Mammary epithelial cell (primary cell): ENCODE measurements at places on chromosomes 4 and X. TPM values are rescaled to one million over a fixed set of nuclear protein-coding genes. Genes with fewer than 3 reads are reported as not detected.

Gene NKX3-2
- 0.17 TPM for total RNA-seq

Gene PPP1R2C
- total RNA-seq = not detected

Gene TRIML2
- 0.17 TPM for total RNA-seq

Gene PDGFC
- total RNA-seq = 32.2 and 48.9 TPM in 2 replicates

Gene PLK4
- 2.8 TPM for total RNA-seq

Gene RIPPLY1
- not detected for total RNA-seq

Gene KCNE5
- 0.40 and 0.59 TPM in 2 replicates for total RNA-seq

Gene MAML3
- 2.8 TPM for total RNA-seq

Gene ZNF280C
- 5.1 and 5.4 TPM in 2 replicates for total RNA-seq

Gene TMEM165
- 92.2 and 101 TPM in 2 replicates for total RNA-seq

Gene SOX3
- total RNA-seq = not detected

Gene ENPP6
- total RNA-seq = not detected in 2 replicates

Gene SRPX
- total RNA-seq = 66.3 TPM

Gene MAGEB18
- not detected in 2 replicates for total RNA-seq

Gene WFS1
- total RNA-seq = 17.8 and 36.5 TPM in 2 replicates

Gene TMEM128
- total RNA-seq = 28.8 TPM

Gene TEX13D
- not detected in 2 replicates for total RNA-seq

Gene ZBED1
- 10.0 and 11.9 TPM in 2 replicates for total RNA-seq

Gene PDE5A
- total RNA-seq = 17.3 TPM

Gene ETDA
- not detected for total RNA-seq

Gene ALB
- total RNA-seq = not detected

Gene SPANXN4
- not detected in 2 replicates for total RNA-seq

Gene TIGD4
- total RNA-seq = 0.50 TPM

Gene BEX5
- not detected for total RNA-seq

Gene NXF2B
- total RNA-seq = not detected in 2 replicates

Gene TEC
- 0.67 TPM for total RNA-seq

Gene H2BW2
- total RNA-seq = not detected in 2 replicates

Gene ATP2B3
- total RNA-seq = not detected

Gene TMEM47
- total RNA-seq = 11.9 and 13.9 TPM in 2 replicates

Gene PLP1
- not detected in 2 replicates for total RNA-seq

Gene STAP1
- not detected in 2 replicates for total RNA-seq

Gene LONRF3
- 0.16 TPM in 1 of 2 replicates, not detected in the other for total RNA-seq

Gene VCX3A
- total RNA-seq = not detected

Gene COL4A5
- 132 TPM for total RNA-seq

Gene LAP3
- total RNA-seq = 33.5 and 36.1 TPM in 2 replicates

Gene DKK2
- total RNA-seq = 0.17 TPM

Gene TDO2
- total RNA-seq = not detected in 2 replicates

Gene STPG2
- total RNA-seq = 0.28 TPM in 1 of 2 replicates, not detected in the other

Gene MAP3K15
- total RNA-seq = under 0.01 TPM

Gene GASK1B
- 13.5 and 15.6 TPM in 2 replicates for total RNA-seq

Gene MAGEA1
- total RNA-seq = not detected

Gene SMIM10L2A
- 3.7 and 10.0 TPM in 2 replicates for total RNA-seq

Gene IDH3G
- total RNA-seq = 52.6 and 54.9 TPM in 2 replicates

Gene FGB
- total RNA-seq = not detected in 2 replicates
